Left hindlimb (tissue), 1 donor: ENCODE measurements at places on chromosomes 12 and 14.

DNA sequence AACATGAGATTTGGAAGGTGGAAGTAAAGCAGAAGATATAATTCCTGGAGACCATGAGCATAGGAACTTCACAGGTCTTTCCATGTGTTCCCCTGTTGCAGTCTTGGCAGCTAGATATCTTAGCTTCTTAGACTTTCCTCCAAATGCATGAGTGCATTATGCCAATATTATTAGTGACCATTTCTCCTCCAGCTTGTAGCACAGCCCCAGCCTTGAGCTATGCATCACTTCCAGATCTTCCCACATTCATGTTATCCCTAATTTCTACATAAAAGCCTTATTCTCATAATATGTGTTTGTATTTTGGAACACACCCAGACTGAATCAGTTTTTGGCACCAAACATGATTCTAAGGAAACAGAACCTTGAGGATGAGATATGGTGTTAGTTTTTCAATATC, 11.0 kb downstream of the CLEC2B start:
- DNase-seq = no peak

DNA sequence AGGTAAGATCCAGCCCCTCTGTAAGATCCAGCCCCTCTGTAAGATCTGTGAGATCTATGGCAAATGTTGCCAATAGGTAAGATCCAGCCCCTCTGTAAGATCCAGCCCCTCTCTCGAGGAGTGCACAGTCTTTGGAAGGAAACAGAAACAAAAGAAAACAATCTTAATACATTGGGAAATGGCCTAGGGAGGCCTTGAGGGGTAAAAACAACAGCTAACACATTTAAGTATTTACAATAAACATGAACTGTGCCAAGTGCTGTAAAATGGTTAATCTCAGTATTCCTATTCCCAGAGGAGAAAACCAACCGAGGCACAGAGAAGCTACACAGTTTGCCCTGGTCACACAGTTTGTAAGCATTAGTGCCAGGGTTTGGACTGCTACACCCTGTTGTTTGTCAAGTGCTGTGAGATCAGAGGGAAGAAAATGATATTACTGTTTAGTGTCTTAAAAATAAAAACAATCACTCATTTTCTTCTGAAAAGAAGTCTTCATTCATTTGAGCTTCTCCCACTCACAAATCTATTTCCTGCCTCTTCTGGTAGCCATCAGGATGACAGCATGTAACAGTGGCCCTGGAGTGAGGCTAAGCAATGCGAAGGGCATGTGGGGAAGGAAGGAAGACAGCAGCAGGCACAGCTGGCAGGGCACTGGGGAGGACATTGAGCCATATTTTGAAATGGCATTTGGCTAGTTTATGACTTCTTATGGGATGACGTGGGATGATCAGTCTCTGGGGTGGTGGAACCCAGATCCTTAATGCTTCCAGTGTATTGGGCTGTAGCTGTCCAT, 118.7 kb upstream of the PTPRQ start:
- no peak for DNase-seq

GRCh38 chr14:73661872-73662271, 17.1 kb downstream of the DNAL1 start:
- DNase-seq = no peak

- no peak for DNase-seq
Observed at GRCh38 chr14:87387806-87388205, 605.2 kb downstream of the GALC start.

DNA sequence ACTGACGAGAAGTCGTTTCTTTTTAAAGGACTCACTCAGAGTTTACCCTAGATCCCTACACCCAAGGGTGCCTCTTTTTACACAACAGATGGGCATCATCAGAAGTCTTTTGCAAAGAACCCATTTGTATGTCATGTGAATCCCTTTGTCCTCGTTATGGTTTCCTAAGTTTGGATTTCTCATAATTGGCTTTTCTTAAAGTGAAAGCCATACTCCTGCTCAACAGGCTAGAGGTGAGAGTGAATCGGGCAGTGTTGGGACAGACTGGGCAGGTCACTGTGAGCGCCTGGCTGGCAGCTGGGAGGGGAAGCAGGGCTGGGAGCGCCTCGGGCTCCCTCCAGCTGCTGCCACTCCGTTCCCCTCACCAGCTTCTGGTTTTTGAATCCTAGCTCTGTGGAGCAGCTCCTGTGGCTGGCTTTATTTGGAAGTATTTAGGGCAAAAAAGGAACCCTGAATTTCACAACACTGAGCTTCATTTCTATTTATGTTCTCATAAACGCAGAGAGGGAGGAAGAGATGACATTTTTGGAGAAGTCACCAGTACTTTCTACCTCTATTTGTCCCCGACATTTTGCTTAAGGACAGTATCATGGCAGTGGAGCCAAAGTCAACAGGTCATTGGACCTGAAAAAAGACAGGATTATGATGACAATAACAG, 63.8 kb upstream of the ACTN1 start:
- no peak for DNase-seq

- no peak for DNase-seq
Observed at GRCh38 chr14:85254711-85255110, 275.2 kb upstream of the FLRT2 start.

DNA sequence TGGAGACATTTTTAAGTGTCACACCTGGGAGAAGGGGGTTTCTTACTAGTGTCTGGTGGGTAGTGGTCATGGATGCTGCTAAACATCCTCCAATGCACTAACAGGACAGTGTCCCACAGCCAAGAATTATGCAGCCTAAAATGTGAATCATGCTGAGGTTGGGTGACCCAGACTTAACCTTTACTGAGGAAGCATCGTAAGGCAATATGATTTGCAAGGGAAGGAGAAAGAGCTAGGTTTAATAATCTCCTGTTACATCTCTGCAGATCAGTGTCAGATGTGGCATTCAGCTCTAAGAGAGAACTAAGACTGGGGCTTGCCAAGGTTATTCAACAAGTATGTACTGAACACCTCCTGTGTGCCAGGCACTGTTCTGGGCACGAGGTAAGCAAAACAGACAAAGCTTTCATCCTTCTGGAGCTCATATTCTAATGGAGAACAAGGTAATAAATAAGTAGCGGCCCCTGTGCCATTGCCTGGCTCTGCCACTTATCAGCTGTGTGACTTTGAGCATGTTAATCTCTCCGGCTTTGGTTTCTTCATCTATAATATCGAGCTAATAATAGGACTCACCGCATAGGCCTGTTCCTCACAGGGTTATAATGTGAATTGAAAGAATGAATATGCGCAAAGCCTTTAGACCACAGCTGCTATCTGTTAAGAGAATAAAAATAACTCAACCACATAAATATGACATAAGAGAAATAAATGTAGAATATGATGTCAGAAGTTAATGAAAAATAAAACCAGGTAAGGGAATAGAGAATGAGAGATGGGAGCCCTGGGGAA, 13.5 kb upstream of the GOLGA5 start:
- DNase-seq = no peak

DNA sequence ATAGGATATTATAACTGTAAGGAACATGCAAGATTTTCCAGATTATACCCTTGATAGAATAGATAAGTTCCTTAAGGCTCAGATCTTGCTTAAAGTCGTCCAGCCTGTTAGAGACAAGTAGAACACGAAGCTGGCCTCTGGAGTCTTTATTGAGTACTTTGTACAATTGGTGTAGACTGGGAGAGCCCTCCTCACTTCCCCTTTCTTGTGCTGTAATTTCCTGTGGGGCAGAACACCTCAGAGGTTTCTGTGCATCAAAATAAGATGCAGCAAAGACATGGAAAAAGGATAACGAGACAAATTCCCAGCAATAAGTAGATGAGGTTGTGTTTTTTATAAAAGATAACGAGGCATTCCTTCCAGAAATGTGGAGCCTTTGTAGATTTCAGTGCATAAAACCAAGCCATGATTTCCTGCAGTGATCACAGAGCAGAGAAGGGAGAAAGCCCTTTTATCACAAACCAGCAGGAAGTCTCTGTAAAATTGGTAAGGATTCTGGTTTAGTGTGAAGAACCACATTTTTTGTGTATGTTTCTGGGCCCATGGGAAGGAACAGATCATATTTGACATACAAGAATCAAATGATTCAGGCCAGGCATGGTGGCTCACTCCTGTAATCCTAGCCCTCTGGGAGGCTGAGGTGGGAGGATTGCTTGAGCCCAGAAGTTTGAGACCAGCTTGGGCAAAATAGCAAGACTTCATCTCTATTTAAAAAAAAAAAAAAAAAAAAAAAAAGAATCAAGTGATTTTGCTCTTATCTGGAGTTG, 18.0 kb downstream of the GPRC5A start:
- DNase-seq = no peak

DNA sequence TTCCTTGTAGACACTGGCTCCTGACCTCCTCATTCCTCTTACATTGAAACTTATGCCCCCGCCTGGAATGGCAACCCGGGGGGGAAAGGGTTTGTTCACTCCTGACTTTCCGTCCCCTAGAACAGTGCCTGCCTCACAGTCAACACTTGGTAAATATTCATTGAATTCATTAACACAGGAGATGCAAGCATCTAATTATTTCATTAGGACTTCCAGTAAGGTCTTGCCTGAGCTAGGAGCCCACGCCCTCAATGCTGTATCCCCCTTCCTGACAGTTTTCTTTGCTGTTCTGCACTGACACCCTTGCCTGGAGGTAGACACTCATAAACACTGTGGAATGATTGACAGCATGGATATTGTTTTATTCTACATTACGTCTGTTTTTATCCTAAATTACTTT, 49.3 kb upstream of the CHST11 start:
- DNase-seq = no peak

DNA sequence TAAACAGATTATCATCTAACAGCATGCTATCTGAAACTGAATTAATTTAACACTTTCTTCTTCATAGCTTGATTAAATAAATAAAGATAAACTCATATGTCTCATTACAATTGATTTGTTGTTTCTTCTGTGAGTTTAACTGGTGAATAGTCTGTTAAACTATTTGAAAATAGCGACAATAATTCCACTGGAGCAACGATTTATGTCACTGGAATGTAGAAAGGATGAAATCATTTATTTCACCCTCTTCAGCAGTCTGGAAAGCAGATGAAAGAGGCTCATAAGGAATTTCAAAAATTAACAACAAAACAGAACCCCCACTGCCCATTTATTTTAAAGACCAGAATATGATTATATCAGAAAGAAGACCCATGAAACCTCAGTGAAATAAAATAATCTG, 1165.1 kb upstream of the USP15 start:
- DNase-seq = no peak

DNA sequence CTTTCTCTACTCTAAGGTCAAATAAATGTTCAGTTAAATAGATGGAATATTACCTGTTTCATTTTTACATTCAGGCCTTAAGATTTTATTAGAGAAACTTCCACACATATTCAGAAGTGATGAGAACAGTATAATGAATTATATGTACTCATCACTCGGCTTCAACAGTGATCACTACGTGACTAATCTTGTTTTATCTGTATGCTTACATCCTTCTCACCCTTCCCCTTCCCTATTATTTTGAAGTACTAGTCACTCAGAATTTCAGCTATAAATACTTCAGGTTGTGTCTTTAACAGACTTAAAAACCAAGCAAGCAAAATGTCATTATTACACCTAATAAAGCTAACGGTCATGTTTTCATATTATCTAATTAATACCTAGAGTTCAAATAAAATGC, 34.9 kb downstream of the ETV6 start:
- DNase-seq = no peak

GRCh38 chr14:105153331-105153731, 15.2 kb downstream of the JAG2 start:
- peak; percentile 71 for DNase-seq

DNA sequence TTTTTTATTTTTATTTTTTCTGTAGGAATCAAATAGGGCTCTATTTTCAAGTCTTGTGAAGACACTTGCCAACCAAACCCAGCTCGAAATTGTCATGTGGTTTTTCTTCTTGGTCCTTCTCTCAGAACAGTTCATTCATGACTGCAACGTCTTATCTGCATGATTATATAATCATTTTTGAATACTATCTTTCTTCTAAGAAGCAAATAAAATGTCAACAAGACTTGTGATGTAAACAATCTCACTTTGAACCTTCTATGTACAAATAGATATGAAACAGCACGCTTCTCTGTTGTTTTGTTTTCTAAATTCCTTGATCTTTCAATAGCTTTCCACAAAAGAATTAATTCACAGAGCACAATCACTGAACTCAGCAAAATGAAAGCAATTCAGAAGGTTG, 320.7 kb downstream of the SOX5 start:
- DNase-seq = no peak

- DNase-seq = no peak
Observed at GRCh38 chr14:79166171-79166570, 996.0 kb downstream of the NRXN3 start.

DNA sequence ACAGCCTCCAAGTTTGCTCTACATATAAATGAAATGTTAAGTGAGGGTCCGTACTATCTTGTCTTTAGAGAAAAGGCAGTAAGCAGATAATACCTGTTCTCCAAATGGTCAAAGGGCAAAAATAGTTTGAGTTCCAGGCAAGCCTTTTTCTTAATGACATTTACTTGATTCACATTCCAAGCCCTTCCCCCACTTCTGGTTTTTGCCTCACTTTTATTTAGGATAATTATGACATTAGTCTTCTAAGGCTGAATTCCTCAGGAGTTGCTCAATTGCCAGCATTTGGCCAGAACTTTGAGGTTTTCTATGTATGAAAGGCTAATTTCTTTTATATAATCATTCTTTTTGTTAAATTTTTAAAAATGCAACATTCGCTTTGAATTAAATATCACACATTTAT, 62.5 kb upstream of the DUSP6 start:
- no peak for DNase-seq

- DNase-seq = no peak
Observed at GRCh38 chr12:30827101-30828066, 72.6 kb upstream of the CAPRIN2 start.

GRCh38 chr14:103279142-103280025, 54.7 kb upstream of the EIF5 start:
- DNase-seq = no peak

DNA sequence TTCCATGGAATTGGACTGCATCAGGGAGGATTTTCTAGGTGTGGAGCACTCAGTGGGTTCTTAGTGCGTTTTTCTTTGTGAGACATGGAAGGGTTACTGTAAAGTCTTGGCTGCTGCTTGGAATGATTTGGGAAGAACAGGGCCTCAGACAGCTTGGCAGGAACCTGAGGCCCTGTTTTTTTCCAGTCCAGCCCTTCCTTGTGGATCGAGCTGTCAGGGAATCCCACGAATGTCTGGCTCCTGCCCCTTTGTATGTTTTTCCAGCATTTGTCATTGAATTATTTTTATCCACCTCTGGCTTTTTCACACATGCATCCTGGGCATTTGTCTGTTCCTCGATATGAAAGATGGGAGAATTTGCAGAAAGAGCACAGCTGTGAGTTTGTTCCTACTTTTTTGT, 158.5 kb downstream of the TGFB3 start:
- peak; percentile 82 for DNase-seq

- DNase-seq = no peak
Observed at GRCh38 chr14:22622255-22622654, 21.9 kb downstream of the OR6J1 start.

GRCh38 chr14:59727073-59727661, 143.4 kb downstream of the RTN1 start:
- no peak for DNase-seq
